GDM1 (cell line): ENCODE measurements at places on chromosomes 1 and 21.

GRCh38 chr1:115199416-115200132, 110.3 kb upstream of the TSPAN2 start:
- no peak for DNase-seq

GRCh38 chr21:35438643-35439404, 389.7 kb upstream of the RUNX1 start:
- DNase-seq = no peak

DNA sequence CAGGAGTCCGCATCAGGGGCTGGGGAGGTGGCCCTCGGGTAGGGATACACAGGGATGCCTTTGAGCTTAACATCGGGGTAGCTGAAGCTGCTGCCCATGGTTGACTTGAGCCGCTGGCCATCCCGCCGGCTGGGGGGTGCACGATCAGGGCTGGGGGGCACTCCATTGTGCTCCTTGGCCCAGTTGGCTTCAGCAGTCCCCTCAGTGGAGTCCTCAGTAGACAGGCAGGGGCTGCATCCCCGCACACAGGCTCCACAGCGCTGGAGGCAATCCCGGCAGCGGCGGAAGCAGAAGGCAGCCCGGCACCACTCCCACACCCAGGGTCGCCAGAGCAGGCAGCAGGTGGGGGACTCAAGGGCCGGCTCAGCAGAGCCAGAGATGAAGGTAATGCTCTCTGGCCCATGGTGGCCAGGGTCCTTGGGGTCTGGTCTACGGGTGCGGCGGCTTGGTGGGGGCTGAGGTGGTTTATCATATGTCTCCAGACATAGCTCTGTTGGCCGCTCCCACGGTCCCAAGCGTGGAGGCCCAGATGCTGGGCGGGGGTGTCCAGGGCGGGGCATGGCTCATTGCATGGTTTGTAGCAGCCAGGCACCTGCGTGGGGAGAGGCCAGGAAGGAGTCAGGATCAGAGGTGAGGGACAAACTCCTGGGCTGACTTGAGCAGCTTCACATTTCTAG, 8.3 kb downstream of the KDF1 start:
- DNase-seq = no peak

DNA sequence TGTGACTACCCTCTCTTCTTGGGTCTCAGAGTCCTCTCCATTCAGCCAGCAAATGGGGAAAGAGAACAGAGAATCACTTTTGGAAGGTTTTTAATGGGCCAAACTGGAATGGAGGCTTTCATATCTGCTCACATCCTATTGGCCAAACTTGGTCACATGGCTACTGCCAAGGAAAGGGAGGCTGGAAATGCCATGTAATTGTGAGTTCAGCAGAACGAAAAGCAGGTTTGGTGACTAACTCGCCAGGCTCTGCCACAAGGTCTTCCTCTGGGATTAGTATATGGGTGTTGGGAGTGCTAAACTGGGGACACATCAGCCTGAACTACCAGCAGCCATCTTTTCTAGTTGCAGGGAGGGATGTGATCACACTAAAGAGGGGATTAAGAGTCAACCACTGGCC, 19.2 kb downstream of the RD3 start:
- no peak for DNase-seq

DNA sequence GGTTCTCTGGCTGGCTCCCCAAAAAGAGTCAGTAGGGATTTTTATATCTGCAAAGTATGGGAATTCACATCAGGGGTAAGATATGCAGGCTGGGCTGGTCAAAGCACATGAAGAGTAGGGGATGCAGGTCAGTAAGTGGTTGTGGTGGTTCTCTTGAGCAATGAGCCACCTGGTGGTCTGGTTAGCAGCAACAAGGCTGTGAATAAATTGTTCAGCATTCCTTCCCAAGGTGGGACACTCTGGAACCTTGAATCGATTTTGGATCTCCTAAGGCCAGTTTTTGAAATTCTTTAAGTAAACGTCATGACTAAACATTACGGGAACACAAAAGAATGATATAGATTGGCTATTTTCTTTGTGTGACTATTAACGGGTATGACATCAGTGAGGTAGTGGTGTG, 563.0 kb upstream of the NEGR1 start:
- no peak for DNase-seq

DNA sequence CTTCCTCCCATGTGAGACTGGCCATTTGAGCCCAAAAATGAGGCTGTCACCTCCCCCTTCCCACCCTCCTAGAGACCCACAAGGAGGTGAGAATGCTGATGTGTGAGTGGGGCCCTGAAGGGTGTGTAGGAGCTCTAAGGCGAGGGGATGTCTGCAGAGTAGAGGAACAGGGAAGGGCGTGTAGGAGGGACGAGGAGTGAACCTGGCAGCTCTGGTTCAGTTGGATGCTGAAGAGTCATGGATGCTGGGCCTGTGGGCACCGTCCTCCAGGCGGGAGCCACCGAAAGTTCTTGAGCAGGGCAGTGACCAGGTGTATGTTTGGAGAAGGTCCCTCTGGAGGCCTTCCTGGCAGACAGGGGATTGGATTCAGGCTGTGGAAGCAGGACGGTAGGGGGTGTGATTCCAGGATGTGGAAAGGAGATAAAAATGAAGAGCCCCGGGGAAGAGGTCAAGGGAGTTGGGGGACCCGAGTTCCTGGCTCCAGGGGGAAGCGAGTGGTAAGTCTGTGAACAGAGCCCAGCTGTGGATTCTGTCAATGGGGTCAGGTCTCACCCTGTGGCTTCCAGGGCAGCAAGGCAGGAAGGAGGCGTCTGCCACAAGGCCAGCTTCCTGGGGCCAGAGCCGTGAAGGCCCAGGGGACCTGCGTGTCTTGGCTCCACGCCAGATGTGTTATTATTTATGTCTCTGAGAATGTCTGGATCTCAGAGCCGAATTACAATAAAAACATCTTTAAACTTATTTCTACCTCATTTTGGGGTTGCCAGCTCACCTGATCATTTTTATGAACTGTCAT, 7.9 kb downstream of the SAMD11 start:
- no peak for DNase-seq

GRCh38 chr1:32311709-32312393, 20.0 kb downstream of the HDAC1 start:
- DNase-seq = no peak

- no peak for DNase-seq
Observed at GRCh38 chr21:23014021-23014420, 2015.8 kb downstream of the NCAM2 start.

DNA sequence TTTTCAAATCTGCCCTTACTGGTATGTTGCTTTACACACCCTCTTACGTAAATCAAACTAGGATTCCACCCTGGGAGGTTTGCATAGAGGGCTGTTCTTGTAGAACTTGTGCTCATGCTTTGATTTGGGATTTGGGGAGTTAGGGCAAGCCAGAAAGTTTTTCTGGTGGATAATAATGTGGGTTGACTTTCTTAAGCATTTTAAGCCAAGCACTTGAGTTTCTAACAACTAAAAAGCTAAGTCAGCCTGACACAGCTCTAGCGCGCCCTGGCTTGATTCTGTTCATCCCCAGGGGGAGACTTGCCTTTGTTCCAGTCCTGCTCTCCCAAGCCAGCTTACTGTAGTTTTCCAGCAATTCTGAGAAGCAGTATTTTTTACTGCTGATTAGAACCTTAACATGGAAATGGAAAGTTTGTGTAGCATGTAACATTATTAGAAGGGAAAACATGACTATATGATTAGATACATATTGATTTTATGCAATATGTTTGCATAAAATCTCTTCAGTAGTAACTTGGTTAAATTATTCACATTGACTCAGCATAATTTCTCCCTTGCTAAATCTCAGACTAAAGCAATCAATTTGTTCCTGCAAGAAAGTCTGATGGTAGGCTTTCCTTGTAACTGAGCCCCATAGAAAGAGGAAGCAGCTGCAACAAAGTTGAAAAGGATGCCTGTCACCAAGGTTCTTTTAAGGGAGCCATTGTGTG, 11.0 kb upstream of the PGD start:
- DNase-seq = peak; percentile 65

DNA sequence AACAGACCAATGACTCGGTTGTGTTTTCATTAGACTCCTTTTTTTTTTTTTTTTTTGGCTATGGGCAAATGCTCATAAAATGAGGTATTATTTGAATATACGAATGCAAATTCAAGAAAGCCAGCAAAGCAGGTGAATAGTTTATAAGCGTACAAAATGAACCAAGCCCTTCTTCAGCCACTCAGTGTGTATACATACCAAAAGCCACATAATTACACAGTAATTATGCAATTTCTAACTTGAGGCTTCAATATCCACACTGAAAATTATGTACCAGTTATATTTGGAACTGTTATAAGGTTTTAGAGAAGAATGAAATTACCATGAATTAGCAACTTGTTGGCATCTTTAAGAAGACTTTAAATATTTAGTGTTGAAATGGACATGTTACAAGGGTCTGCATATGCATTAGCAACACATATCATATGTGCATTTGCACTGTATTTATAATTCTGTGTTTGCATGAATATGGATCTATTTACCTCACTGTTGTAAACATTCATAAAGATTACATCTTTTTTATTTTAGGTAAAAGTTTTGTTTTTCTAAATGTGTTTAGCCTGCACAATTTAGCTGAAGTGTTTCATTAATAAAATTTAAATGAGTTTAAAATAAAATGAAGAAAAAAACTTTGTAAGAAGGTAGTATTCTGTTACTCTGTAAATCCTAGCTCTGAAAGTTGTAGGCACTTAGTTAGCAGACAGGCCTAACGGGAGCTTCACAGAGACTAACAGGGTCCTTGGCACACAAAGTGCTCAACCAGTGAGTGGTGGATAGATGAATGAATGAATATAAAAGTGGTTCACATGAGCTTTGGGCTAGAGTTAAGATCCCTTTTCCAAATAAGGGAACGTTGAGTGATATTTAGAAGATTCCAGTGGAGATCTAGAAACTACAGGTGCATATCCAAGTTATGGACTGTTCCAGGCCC, 241.0 kb upstream of the NFIA start:
- DNase-seq = no peak
